ENCODE measurements at places on chromosomes 2 and 18.

DNA sequence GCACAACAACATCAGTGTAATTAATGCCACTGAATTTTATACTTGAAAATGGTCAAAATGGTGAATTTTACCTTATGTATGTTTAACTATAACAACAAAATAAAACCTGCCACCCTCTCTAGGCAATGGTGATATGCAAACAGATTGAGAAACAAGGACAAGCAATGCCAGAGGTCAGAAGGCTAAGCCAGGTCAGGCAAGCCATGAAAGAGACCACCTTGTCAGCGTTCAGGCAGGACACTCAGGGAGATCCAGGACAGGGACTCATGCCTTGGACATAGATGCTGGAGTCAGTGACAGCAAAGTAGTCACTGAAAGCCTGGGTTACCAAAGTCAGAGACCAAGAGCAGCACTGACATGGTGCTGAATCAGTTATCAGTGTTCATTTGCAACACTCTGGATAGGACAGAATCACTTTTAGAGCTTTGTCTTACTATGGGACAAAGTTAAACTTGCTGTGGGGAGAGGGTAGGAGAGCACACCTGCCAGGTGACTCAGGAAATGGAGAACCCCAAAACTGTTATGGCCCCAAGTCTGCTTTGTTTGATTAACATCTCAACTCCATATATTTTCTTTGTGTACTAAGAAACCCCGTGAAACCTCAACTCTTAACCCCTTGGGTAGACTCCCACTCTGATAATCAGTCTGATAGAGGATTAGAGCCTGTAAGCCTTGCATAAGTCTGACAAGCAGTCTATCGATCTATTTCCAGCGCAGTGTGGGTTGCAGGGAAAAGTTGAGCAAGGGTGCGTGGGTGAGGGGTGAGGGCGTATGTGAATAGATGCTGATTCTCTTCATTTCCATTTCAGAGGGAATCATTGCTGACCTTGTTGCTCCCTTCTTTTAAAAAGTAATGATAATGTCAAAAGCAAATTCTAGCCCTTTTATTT is 48.7 kb upstream of the ZNF385B start:
- DNase-seq: no peak

DNA sequence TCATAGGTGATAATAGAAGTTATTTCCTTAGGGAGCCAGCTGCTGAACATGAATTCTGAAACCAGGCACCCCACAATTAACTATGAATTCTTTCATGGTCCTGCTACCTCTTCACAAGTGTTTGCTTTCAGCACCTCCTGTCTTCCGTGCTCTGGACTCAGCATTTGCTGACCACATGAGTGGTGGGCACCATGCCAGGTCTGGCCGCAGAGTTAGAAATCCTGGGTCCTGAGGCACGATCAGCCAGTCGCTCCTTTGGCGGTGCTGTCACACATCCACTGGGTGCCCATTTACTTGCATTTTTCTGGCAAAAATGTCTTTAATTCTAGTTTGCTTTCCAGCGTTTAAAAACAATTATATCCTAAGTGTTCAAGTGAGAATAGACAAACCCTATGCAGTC is 196.4 kb upstream of the PXDN start:
- DNase-seq: no peak

GRCh38 chr2:111927723-111928122 is 29.3 kb downstream of the MERTK start:
- DNase-seq: no peak

DNA sequence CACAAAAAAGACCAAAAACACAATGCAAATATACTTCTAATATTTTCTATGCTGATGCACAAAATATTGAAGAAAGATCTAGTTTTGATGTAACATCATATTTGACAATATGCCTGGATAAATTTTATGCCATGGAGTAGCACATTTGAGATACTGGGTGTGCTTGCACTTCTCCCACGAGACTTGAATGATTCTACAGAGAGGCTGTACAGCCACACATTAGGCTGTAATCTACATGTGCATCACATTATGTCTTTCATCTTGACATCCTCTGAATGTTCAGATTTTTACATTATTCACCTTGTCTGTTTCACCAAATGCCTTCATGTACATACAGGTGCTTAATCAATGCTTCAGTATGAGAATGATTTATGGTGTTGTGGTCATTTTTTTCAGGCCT is 756.4 kb upstream of the CDH7 start:
- DNase-seq: no peak

GRCh38 chr2:75810611-75811330 is 100.1 kb upstream of the GCFC2 start:
- DNase-seq: no peak

- DNase-seq: no peak
Measured at GRCh38 chr2:71238089-71238488, 11.2 kb upstream of the PAIP2B start.

- no peak for DNase-seq
Measured at GRCh38 chr2:145141981-145142380, 622.1 kb upstream of the ZEB2 start.

DNA sequence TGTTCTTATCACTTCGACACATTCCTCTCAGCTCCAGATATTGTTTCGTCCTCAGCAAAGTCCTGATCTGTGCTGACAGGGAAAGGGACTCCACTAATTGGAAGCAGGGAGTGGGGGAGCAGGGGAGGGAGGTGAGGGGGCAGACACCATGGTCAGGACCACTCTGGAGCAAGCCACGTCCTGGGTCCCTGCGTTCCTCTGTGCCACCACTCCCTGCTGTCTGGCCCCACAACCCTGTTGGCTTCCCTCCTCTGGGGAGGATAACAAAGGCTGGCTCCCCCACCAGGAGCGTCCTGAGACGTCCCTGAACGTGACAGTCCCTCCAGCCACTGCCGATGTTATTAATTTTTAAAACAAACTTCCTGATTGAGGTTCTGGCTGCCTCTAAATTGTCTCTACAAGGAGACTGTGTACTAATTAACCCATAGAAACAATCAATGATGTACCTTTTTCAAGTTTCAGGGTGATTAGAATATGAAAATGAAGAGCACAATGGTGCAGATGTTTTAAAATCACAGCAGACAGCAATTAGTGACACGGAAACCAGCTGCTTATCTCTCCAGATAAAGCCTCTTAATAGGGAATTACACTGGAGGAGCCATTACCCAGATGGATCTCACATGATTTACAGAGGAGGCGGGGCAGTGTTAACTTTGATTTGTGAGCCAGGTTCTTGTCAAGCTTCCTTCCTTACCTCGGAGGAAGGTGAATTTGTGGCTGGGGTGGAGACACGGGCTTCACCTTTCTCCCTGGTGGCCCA is 257.5 kb downstream of the SETBP1 start:
- DNase-seq: no peak
